PC-9 (cell line): ENCODE measurements at places on chromosomes 16 and 17.

- no peaks in the 10 kb centered on the region for H3K27me3 ChIP-seq
- no peaks in the 10 kb centered on the region for H3K4me1 ChIP-seq
- H3K36me3 ChIP-seq: no peaks in the 10 kb centered on the region
- no peak for DNase-seq
- no peak overlapping the region for H3K4me3 ChIP-seq
These were observed 17.6 kb downstream of the FBF1 start for GRCh38 chr17:75922963-75923874.

DNA sequence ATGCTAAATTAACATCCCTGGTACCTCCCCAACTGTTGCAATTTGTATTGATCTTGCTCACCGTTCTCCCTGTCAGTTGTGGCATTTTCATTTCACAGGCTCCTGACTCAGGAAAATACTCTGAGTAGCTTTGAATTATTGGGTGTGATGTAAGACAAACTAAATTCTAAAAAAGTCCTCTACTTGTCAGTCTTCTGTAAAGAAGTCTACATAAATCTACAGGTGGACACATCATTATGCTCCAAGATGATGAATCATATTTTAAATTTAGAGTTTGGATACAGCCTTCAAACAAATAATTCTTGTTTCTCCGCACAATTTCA, 47.2 kb downstream of the MARCHF10 start:
- no peaks in the 10 kb centered on the region for H3K27me3 ChIP-seq
- H3K4me3 ChIP-seq: no peak overlapping the region
- DNase-seq: no peak
- H3K27ac ChIP-seq: peak overlapping the region; percentile 20
- H3K36me3 ChIP-seq: no peaks in the 10 kb centered on the region
- H3K4me1 ChIP-seq: peaks cover 48% of the 10 kb centered on the region

- no peak for DNase-seq
- H3K4me1 ChIP-seq: peaks cover 17% of the 10 kb centered on the region
- no peaks in the 10 kb centered on the region for H3K27me3 ChIP-seq
- H3K36me3 ChIP-seq: peaks cover 4% of the 10 kb centered on the region; the same call in 1 of the 2 replicates
- no peak overlapping the region for H3K27ac ChIP-seq
- no peak overlapping the region for H3K4me3 ChIP-seq
These were observed 1.1 kb downstream of the CSF3 start for GRCh38 chr17:40015998-40016985.

DNA sequence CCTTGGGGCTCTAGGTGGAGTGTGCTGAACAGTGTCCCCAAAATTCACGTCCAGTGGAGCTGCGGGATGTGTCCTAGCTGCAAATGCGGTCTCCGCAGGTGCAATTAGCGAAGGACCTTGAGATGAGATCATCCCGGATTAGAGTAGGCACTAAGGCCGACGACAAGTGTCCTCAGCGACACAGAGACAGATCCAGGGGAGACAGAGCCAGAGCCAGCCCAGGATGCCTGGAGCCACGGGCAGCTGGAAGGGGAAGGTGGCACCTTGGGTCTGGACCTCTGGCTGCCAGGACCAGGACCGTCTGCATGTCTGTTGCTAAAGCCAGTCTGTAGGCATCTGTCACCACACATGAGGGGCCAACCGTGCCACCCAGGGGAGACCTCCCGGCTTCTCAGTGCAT, 24.5 kb downstream of the SLC7A5 start:
- no peak for DNase-seq
- no peaks in the 10 kb centered on the region for H3K27me3 ChIP-seq
- H3K27ac ChIP-seq: no peak overlapping the region
- no peaks in the 10 kb centered on the region for H3K4me1 ChIP-seq
- no peak overlapping the region for H3K4me3 ChIP-seq

- peaks cover 85% of the 10 kb centered on the region for H3K27me3 ChIP-seq
- no peaks in the 10 kb centered on the region for H3K4me1 ChIP-seq
- H3K27ac ChIP-seq: no peak overlapping the region
- no peaks in the 10 kb centered on the region for H3K36me3 ChIP-seq
These were observed 139.8 kb downstream of the FOXL1 start for GRCh38 chr16:86718118-86718517.

DNA sequence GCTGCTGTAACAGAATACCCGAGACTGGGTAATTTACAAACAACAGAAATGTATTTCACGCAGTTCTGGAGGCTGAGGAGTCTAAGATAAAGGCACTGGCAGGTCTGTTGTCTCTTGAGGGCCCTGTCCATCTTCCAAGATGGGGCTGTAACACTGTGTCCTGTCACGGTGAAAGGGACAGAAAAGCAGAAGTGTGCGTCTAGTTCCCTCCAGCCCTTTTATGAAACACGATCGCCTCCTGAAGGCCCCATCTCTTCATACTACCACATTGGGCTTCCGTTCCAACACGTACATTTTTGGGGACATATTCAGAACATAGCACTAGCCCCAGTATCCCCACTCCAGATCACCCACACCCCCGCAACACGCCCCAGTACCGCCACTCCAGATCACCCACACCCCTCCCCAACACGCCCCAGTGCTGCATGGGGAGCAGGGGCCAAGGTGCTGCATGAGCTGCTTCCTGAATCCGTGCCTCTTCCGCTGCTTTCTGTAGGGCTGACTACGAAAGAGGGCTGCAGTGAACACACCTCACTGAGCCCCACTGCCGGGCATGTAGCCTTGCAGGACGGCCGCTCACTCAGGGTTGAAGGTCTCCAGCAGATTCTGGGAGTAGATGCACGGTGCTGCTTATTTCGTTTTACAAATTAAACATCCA, 91.9 kb downstream of the RPTOR start:
- DNase-seq: no peak
- H3K27ac ChIP-seq: no peak overlapping the region
- no peaks in the 10 kb centered on the region for H3K27me3 ChIP-seq
- no peak overlapping the region for H3K4me3 ChIP-seq
- no peaks in the 10 kb centered on the region for H3K36me3 ChIP-seq

DNA sequence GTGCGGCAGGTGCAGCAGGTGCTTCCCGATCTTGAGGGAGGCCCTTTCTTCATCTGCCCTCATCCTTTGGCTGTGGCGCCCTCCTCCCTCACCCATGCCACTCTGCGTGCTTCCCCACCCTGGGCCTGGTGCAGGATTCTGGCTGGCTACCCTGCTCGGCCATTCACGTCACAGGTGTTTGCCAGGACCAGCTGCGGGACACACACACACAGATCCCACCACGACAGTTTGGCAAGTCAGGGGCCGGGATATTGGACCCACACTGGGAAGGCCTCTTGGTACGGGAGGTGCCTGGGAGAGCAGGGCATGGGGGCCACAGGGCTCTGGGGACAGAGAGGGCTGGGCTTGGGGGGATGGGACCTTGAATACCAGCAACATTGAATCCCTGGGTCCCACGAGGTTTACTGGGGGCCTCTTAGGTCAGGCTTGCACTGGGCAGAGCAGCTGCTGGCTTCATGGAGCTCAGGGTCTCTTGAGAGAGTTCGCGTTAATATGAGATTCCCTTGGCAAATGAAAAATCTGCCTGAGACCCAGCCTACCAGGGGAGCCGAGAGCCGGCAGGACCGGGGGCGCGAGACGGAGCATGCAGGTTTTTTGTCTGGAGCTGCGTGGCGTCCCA, 15.1 kb downstream of the ADCY7 start:
- H3K4me3 ChIP-seq: no peak overlapping the region
- no peak for DNase-seq
- no peaks in the 10 kb centered on the region for H3K36me3 ChIP-seq
- no peaks in the 10 kb centered on the region for H3K27me3 ChIP-seq
- no peak overlapping the region for H3K27ac ChIP-seq

DNA sequence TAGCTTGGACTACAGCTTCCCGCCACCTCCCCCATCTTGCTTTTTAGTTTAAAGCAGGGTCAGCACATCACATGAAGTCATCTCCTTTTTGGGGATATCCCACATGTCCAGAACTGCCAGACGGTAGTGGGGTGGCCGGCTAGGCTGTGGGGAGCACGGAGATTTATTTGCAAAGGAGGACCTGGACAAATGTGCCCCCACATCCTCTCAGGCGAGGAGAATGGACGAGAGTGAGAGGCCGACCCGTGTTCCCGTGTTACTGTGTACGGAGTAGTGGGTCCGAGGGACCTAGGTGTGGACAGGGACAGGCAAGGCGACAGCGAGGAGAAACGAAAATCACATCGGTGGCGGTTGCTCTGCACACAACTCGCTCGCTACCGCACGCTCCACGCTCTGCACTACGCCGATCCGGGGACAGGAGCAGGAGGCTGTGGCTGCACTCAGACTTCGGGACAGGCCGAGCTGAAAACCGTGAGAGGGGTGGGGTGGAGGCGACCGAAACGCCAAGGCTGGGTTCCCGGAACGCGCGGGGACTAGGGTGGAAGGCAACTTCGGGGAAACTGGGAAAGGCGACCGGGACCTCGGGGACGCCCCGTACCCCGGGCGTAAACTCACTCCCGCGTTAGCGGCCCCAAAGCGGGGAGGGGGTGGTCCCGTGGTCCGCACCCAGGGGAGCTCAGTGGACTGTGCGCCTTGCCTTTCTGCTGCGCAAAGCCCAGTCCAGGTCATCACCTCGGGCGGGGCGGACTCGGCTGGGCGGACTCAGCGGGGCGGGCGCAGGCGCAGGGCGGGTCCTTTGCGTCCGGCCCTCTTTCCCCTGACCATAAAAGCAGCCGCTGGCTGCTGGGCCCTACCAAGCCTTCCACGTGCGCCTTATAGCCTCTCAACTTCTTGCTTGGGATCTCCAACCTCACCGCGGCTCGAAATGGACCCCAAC, at the start of gene MT1A:
TSS of gene MT1A (plus strand) at position 853 of the 937 bp plus-strand sequence. CDS start at position 926, 73 bp downstream.
- peaks cover 39% of the 10 kb centered on the region for H3K4me1 ChIP-seq
- H3K4me3 ChIP-seq: no peak within 1 kb of the TSS
- H3K36me3 ChIP-seq: no peaks in the 10 kb centered on the region
- no peaks in the 10 kb centered on the region for H3K27me3 ChIP-seq
- H3K27ac ChIP-seq: no peak within 1 kb of the TSS

DNA sequence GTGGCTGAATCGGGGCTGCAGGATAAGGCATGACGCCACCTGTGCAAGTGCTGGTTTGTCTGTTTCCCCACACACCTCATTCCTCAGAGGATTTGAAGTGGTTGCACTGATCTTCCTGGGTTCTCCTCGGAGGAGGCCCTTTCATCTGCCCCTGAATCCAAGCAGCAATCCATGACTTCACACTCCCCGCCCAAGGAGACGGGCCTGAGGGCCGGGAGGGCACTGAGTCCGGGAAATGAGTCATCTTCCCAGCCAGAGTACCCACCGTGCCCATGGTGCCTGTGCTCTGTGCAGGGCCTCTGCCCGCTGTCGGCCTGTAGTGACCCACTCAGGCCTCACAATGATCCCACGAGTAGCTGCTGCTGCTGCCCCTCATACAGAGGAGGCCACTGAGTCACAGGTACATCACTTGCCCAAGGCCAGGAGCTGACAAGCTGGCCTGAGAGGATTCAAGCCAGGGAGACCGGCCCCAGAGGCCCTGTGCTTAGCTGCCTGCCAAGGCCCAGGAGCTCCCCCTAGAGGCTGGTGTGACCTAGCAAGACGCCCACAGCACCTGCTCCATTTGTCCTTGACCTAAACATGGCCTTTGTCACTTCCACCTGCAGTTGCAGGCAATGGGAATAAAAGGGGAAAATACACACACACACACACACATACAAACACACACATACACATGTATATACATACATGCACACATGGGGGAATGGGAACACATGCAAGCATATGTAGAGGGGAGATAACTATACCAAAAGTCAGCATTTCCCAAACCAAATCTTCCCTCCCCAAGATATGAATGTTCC, 240.0 kb downstream of the C16orf95 start:
- H3K36me3 ChIP-seq: no peaks in the 10 kb centered on the region
- no peaks in the 10 kb centered on the region for H3K4me1 ChIP-seq
- H3K4me3 ChIP-seq: no peak overlapping the region

- H3K4me3 ChIP-seq: no peak overlapping the region
- no peaks in the 10 kb centered on the region for H3K36me3 ChIP-seq
- peaks cover 5% of the 10 kb centered on the region; the same call in 1 of the 2 replicates for H3K27me3 ChIP-seq
- no peak overlapping the region for H3K27ac ChIP-seq
These were observed 59.5 kb downstream of the CHD9NB start for GRCh38 chr16:52993179-52993578.

DNA sequence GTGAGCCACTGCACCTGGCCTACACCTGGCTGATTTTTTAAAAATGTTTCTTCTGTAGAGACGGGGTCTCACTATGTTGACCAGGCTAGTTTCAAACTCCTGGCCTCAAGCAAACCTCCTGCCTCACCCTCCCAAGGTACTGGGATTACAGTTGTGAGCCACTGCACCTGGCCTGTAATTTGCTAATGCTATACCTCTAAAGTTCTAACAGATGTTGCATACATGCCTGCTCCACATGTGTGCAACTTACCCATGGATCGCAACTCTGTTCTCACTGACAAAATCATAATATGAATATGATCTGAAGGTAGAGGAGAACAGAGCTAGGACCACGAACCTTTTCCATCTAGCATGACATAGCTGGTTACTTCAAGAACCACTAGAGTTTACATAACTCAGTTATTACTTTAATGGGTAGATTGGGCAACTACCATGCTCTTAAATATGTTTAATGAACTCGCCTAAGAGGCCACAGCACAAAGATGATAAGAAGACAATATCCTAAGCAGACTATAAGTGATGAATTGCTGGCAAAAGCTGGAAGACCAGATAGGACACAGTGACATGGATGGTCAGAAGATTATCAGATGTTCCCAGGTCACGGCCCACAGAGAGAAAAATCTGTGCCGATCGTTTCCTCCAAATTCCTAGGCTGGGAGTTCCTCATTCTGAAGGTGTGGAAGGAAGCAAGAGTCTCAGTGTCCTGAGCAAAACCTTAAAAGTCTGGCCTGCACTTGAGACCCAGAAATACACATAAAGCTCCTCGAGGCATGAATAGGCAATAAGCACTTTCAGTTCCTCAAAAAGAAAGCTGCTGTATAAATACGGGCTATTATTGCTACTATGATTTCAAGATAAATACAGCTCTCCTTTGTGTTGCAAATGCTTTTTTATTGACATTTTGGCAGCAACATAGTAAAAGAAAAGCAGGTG, 53.6 kb upstream of the ICAM2 start:
- H3K27me3 ChIP-seq: no peaks in the 10 kb centered on the region
- H3K4me3 ChIP-seq: no peak overlapping the region
- H3K4me1 ChIP-seq: peaks cover 45% of the 10 kb centered on the region
- H3K36me3 ChIP-seq: peaks cover 36% of the 10 kb centered on the region
- peak overlapping the region; percentile 75 for H3K27ac ChIP-seq
- no peak for DNase-seq

GRCh38 chr17:56451629-56452028, 141.9 kb upstream of the NOG start:
- no peak overlapping the region for H3K27ac ChIP-seq
- H3K4me1 ChIP-seq: no peaks in the 10 kb centered on the region
- peaks cover 6% of the 10 kb centered on the region; the same call in 1 of the 2 replicates for H3K27me3 ChIP-seq
- DNase-seq: no peak
- no peaks in the 10 kb centered on the region for H3K36me3 ChIP-seq

- H3K27me3 ChIP-seq: no peaks in the 10 kb centered on the region
- peak; percentile 60 for DNase-seq
- peaks cover 28% of the 10 kb centered on the region for H3K4me1 ChIP-seq
- H3K36me3 ChIP-seq: peaks cover 36% of the 10 kb centered on the region
- H3K4me3 ChIP-seq: no peak overlapping the region
- H3K27ac ChIP-seq: peak overlapping the region; percentile 26
These were observed 15.0 kb downstream of the NSMCE1 start for GRCh38 chr16:27253526-27253930.

DNA sequence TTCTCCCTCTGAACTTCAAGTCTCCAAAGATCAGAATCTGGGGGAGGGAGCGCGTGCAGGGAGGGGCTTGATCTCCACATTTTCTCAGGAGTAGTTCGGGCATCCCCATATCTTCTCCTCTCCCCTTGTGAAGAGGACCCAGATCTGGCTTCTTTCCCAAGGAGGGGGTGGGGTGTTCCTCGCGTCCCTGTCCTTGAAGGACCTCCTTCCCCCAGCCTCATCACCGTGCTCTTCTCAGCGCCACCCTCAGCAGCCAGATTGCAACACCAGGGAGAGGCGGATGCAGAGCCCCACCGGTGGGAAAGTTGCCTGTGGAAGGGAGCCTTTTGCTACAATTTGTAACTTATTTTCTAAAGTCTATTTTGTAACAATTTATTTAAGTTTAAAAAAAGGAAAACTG, 5.7 kb downstream of the PRSS53 start:
- peaks cover 5% of the 10 kb centered on the region for H3K36me3 ChIP-seq
- H3K27ac ChIP-seq: no peak overlapping the region
- DNase-seq: no peak
- no peak overlapping the region for H3K4me3 ChIP-seq
